RPMI7951 (cell line): ENCODE measurements at places on chromosomes 5 and 9. TPM values are rescaled to one million over a fixed set of nuclear protein-coding genes. Genes with fewer than 3 reads are reported as not detected.

DNA sequence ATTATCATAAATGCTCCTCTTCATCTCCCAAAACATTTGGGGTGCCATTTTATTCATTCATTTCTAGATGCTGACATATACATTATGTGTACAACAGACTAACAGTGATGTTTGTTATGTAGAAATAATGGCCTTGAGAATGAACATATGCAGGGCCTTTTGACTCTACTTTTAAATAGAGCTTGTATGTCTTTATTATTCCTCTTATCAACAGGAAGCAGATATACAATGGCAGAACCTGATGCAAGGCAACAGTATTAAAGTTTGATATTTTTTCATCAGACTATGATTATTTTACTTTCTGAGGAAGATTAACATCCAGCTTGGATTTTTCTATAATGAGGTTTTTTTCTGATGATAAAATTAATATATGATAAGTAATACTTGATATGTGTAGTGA, 44.1 kb downstream of the SNX18 start:
- DNase-seq = no peak

DNA sequence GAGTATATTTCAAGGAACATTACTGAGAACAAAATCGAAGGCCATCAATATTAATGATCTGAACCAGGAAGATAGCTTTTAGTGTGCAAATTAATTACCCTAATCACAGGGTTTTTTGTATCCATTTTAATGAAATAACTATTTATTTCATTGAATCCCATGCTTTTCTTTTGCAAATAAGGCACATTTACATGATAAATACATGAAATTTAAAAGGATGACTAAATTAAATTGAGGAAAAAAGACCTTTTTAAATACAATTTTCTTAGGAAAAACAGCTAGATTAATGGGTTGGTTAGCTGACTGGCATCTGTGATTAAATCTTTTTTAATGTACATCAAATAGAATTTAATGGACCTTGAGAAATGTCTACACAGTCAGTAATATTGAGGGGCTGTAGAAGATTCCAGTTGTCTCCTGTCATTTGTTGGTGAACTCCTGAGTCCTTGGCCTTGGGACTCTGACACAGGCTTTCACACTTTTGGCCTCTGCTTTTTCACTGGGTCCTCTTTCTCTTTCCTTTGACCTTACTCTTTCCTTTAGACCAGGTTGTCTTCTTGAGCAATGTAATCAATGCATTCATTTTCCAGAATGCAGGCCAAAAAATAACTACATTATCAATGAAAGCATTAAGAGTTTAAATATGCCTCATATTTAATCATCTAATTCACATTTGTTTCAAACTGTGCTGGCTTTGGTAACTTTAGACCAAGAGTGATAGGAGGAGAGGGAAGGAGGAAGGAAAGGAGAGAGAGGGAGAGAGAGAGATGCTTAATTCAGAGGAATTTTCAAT, 511.5 kb downstream of the ZNF608 start:
- DNase-seq = no peak

GRCh38 chr5:15069407-15069905, 197.9 kb upstream of the ANKH start:
- no peak for DNase-seq

DNA sequence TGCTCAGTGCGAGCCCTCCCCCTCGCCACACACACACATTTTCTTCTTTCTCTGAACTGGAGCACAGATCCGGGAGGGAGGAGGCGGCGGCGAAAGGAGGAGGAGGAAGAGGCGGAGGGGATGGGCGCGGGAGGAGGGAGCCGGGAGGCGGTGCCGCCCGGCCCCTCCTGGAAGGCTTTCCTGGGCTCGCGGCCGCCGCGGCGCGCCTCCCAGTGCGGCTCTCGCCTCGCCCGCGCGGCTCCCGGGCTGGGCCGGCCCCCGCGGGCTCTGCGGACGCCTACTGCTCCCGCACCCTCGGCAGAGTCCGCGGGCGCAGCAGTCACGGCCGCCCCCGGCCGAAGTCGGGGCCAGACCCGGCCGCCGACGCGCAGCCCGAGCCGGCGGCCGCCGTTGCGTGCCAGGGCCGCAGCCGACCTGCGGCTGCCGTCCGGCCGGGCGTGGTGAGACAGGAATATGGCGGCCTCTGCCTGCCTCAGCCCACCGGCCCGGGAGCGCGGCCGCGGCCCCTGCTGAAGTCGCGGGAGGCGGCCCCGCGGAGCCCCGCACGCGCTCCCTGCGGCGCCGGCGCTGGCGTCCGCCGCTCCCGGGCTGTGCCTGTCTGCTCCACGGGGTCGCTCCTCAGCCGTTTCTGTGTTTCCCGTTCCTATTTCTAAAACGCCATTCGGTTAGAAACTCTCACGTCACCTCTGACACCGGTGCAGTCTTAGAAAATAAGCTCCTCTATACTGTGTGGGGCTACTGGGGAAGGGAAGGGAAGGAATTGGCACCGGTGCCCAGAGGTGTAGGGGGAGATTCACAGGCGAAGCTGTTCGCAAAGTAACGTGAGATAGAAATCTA, 500 bp upstream of the GNAQ start:
- peak; percentile 90 for DNase-seq

DNA sequence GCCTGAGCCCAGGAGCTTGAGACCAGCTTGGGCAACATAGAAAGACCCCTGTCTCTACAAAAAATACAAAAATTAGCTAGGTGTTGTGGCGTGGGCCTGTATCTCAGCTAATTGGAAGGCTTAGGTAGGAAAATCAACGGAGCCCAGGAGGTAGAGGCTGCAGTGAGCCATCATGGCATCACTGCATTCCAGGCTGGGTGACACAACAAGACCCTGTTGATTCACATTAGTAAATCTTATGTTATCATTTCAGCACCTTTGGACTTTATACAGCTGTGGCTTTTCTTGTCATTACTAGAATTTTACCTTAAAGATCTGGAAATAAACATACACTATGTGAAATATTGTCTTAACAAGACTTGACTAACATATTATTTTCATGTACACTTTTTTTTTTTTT, 185.0 kb downstream of the ZNF608 start:
- DNase-seq = no peak

- no peak for DNase-seq
Measured at GRCh38 chr5:139681466-139681865, 33.3 kb downstream of the CXXC5 start.

DNA sequence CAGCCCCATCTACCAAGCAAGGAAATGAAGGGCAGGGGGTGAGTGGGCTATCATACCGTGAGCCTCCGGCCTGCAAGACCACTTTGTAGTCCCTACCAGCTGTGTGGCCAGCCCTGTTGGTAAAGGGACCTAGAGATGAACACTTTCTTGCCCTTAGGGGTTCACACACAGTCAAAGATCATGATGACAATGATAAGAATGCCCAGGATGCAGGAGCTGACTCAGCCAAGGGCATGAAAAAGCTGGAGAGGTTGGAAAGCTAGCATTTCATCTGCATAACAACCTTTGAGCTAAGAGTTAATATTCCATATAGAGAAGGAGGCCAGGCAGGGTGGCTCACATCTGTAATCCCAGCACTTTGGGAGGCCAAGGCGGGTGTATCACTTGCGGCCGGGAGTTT, 19.2 kb upstream of the FGFR4 start:
- peak; percentile 41 for DNase-seq

- DNase-seq = no peak
Measured at GRCh38 chr5:129063483-129064113, 31.0 kb upstream of the ISOC1 start.

DNA sequence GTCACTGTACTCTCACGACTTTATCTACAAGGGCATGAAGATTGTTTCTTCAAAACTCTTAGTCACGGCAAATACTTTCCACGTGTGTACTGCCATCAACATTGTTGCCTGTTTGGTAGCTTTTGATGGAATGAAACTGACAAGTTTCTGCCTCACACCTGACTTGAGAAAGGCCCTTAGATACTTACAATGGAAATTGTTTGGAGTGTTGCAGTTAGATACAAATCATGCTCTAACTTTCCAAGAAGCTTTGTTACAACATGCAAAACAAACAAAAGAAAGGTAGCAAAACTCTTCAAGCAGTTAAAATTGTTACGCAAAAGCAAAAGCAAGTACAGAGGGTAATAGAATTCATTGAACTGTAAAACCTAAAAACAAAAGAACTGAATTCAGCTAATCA, 91.1 kb upstream of the TLE4 start:
- DNase-seq = no peak

- DNase-seq = no peak
Measured at GRCh38 chr9:135533674-135534073, 12.3 kb upstream of the OBP2A start.

GRCh38 chr5:152264645-152265254, 140.3 kb downstream of the NMUR2 start:
- DNase-seq = no peak

DNA sequence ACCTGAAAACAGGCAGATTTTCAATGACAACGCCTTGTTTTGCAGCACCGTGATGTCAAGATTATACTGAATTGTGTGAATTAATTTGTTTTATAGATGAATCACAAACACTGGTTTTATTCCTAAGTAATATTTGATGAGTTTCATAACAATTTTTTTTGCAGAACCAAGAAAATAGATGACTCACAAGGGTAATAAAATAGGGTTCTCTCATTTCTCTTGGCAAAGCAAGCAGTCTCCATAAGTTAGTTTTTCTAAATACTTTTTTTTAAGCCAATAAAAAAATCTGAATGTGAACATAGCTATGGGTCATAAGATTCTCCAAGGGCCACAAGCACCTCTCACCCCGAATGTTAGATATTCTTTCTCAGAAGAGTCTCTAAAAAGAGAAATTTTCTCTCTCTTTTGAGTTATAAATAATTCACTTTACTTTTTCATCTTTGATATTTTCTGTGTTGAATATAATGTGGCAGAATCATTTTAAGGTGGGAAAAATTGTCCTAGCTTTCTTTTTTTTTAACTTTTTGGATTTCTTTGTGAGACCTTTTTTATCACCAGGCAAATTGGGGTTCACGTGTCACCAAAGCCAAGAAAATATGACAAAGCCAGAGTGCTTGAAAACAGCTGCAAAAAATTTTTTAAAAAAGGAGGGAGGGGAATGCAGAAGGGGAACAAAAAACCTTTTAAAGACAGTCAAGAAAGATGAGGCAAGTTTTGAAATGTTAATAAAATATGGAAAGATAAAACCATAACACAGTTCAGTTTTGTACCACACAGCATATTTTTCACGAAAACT, 174.6 kb upstream of the DAPK1 start:
- no peak for DNase-seq

- no peak for DNase-seq
Measured at GRCh38 chr9:36247356-36247755, 10.9 kb downstream of the GNE start.

- no peak for DNase-seq
Measured at GRCh38 chr9:123718188-123718587, 211.7 kb downstream of the DENND1A start.

GRCh38 chr9:8857926-8858595, 1058.5 kb upstream of the DMAC1 start:
- DNase-seq = peak; percentile 22

Gene NR2F1-AS1
- 20.9 and 29.2 TPM in 2 replicates for total RNA-seq

Gene PCDHB10
- 0.60 and 0.78 TPM in 2 replicates for total RNA-seq

Gene FBXW11
- 45.3 and 58.3 TPM in 2 replicates for total RNA-seq

Gene LHX6
- under 0.01 and 0.12 TPM in 2 replicates for total RNA-seq

Gene ROR2
- total RNA-seq = 0.10 and 0.12 TPM in 2 replicates

Gene ARHGAP26
- 1.1 and 1.4 TPM in 2 replicates for total RNA-seq

Gene PROB1
- total RNA-seq = 0.10 and 0.12 TPM in 2 replicates

Gene TAL2
- not detected in 2 replicates for total RNA-seq

Gene PCDHGA8
- total RNA-seq = 1.6 and 1.9 TPM in 2 replicates

Gene TLR4
- 15.9 and 21.0 TPM in 2 replicates for total RNA-seq

Gene DNM1
- total RNA-seq = 16.1 and 17.4 TPM in 2 replicates

Gene ARL14EPL
- total RNA-seq = 0.20 TPM in 1 of 2 replicates, not detected in the other
